CD4-positive, alpha-beta T cell treated with Interleukin-2 at 100 ng/mL for 4 hours (primary cell): ENCODE measurements at places on chromosomes 1 and 21.

DNA sequence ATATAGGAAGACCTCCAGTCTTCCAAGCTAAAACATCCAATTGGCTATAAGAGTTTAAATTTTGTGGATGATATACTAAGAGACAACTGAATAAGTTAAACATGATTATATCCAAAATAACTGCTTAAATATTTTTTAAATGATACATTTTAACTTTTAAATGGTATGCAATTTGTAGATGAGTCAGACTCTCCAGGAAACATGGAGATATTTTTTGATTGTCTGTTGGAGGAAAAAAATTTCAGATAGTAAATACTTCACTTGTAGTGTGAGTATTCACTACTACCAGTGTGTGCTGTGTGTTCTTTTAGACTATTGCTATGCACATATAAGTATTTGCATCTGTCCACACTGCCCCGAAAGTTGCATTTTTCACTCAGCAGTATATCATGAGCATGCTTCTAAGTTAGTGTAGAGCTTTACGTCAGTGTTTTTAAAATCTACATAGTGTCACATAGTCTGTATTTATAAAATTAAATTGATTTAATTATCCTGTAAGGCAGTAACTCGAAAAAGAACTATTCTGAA, 91.1 kb downstream of the USP25 start:
- no peak for DNase-seq

DNA sequence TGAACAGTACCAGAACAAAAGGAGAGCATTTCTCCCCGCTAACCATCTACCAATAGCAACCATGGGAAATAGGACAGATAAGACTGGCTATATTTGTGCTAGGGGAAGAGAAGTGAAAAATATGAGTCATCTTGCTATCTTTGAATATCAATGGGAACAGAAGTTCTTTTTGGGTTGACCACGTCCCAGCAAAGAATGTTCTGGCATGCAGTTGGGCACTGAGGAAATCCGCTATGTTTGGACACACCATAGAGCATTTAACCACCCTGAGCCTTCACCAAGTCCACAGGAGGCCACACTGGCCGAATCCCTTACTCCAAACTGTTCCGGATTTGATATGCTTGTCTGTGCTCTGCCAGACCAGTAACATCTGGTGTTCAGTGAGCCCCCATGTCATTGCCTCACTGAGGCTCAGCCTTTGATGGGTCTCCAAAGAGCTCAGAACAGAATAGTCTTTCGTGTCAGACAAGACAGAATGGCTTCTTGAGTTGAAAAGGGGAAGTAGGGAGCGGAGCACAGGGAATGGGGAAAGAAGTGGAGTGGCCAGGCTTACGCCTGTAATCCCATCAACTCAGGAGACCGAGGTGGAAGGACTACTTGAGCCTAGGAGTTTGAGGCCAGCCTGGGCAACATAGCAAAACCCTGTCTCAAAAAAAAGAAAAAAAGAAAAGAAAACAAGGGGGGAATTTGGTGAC, 81.4 kb downstream of the SMYD2 start:
- no peak for DNase-seq

GRCh38 chr1:38783640-38784229, 75.8 kb downstream of the RRAGC start:
- DNase-seq: no peak

DNA sequence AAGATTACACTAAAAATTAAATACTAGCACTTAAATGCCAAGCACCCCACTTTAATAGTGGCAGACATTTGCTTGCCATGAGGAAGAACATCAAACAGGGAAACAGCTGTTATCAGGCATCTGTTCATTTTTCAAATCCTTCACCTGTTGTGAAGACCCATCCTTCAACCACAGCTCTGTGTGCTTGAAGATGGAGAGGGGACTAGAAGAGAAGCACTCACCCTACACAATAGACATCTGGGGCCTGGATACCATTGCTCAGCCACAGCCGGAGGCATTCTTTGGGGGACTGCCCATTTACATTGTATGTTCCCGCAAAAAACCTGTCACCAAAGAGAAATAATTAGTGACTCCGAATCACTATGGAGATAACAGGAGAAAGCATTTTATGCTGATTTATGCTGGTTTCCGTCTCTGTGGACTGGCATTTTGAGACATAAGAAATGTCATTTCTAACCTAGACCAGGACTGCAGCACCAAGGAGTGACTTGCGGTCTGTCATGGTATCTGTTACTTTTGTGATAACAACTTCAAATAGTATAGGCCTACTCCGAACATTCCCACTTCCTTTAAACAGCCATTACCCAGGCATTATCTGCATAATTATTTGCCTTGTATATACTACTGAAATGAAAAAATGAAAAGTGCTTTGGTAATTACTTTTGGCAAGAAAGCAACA, 28.8 kb upstream of the MTF1 start:
- no peak for DNase-seq

GRCh38 chr1:98404866-98405265, 256.7 kb upstream of the SNX7 start:
- DNase-seq: no peak

- no peak for DNase-seq
These were observed 12.5 kb downstream of the NVL start for GRCh38 chr1:224317383-224318045.

- no peak for DNase-seq
These were observed 267.9 kb upstream of the DPYD start for GRCh38 chr1:98188774-98189173.

DNA sequence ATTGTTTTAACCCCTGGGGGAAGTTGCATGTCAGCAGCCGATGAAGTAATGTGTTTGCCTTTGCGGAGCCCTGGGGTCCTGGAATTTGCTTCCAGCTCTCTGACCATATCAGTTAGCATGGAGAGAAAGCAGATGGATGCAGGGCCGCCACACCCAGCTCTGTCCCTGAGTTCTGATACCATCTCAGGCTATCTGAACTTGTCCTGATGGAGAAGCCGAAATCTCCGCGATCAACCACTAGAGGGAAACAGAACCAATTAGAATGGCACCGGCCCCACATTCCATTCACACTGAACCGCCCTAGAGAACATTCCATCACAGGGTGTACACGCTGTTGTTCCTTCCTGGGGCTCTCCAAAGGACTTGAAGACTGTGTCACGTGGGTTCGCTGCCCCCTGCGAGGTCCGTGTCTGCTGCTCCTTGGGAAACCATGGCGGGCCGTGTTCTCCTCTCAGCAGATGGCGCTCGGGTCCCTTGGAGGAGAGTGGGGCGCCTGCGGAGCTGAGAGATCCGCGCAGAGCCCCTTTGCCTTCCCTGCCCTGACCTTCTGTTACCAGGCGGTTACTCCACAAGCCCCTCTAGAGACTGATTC, 75.4 kb downstream of the ABCA4 start:
- peak; percentile 11 for DNase-seq

DNA sequence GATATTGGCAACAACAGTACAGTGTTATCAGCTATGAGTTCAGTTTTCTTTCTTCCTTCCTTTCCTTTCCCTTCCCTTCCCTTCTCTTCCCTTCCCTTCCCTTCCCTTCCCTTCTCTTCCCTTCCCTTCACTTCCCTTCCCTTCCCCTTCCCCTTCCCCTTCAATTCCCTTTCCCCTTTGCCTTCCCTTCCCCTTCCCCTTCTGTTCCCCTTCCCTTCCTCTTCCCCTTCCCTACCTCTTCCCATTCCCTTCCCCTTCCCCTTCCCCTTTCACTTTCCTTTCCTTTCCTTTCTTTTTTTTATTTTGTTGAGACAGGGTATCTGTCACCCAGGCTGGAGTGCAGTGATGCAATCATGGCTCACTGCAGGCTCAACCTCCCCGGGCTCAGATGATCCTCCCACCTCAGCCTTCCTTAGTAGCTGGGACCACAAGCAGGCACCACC, 72.3 kb upstream of the CAPZB start:
- no peak for DNase-seq

DNA sequence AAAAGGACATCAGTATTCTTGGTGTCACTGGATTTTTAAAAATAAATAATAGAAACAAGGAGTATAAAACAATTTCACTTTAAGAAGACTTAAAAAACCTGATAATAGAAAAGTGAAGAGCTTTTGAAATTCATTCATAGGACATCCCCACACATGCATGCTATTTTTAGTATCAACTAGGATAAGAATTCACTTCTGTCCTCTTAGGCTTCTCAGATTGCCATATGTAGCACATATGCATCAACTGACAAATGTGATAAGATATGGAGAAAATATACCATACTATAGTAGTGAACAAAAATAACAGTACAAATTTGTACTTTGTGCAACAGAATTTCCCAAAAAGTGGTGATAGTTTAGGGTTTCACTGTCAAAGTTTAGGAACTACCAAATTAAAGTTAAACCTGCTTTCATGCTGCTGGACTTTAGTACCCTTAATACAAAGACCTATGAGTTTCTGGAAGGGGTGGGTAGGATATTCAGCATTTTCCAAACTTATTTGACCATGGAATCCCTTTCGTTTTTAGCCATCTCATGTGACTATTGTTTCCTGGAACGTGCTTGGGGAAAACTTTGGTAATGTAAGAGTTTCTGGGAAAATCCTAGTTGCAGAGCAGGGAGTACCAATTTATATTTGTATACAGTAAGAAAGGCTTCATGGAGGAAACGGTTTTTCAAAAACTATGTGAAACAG, 19.8 kb downstream of the RPRD2 start:
- DNase-seq: no peak

- DNase-seq: no peak
These were observed 726 bp downstream of the TMEM54 start for GRCh38 chr1:32900371-32900955.

GRCh38 chr21:20419772-20420171, 578.4 kb upstream of the NCAM2 start:
- no peak for DNase-seq

- no peak for DNase-seq
These were observed 93.1 kb downstream of the SLC16A1 start for GRCh38 chr1:112862753-112863426.

GRCh38 chr1:243727503-243728203, 122.4 kb downstream of the AKT3 start:
- no peak for DNase-seq

DNA sequence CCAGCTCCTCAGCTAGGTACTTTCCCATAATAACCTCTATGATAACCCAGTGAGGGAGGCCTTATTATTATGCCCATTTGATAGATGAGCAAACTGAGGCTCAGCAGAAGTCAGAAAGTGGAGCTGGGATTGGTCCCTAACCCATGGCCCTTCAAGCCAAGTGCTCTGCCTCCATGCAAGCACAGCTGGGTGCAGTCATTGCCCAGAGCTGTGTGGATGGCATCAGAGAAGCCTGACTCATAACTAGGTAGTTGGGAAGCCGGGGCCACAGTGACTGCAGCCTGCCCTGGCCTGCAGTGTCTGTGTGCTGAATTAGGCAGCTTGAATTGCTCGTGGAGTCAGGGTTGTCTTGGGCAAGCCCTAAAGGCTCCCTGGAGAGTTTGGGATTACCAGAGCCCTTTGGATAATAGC, 89.9 kb upstream of the SLC2A1 start:
- no peak for DNase-seq

- no peak for DNase-seq
These were observed 89.6 kb downstream of the LEPR start for GRCh38 chr1:65509912-65510680.

GRCh38 chr1:29258189-29258975, 22.1 kb downstream of the PTPRU start:
- DNase-seq: no peak

DNA sequence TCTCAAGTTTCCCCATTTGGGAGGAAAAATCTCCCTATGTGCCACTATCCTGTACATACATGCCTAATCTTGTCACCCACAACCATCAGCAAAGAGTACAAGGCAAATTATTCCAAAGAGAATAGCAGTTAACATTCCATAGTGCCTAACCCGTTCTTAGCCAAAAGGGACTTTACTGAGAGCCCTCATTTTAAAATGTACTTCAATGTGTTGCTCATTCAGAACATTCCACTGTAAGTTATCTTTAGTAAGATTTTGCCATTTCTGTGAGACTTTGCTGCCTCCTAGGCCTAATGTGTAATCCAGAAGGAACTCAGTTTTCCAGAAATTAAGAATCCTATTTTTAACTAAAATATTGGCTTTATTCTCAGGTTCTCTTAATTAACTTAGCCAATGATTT, 11.3 kb upstream of the MRPL55 start:
- no peak for DNase-seq

DNA sequence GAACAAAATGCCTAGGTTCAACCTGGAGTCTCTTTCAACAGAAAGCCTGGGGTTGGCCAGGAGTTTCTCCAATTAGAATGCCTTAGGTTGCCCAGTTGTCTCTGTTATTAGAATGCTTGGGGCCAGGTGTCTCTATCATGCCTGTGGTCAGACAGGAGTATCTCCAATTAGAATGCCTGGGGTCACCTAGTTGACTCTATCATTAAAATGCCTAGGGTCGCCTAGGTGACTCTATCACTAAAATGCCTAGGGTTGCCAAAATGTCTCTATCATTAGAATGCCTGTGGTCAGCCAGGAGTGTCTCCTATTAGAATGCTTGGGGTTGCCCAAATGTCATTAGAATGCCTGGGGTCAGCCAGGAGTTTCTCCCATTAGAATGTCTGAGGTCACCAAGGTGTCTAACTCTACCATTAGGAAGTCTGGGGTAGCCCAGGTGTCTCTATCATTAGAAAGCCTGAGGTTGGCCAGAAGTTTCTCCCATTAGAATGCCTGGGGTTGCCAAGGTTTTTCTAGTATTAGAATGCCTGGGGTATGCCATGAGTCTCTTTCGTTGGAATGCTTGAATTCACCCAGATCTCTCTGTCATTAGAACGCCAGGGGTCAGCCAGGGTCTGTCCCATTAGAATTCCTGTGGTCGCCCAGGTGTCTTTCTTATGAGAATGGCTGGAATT, 57.9 kb downstream of the RNF187 start:
- no peak for DNase-seq

DNA sequence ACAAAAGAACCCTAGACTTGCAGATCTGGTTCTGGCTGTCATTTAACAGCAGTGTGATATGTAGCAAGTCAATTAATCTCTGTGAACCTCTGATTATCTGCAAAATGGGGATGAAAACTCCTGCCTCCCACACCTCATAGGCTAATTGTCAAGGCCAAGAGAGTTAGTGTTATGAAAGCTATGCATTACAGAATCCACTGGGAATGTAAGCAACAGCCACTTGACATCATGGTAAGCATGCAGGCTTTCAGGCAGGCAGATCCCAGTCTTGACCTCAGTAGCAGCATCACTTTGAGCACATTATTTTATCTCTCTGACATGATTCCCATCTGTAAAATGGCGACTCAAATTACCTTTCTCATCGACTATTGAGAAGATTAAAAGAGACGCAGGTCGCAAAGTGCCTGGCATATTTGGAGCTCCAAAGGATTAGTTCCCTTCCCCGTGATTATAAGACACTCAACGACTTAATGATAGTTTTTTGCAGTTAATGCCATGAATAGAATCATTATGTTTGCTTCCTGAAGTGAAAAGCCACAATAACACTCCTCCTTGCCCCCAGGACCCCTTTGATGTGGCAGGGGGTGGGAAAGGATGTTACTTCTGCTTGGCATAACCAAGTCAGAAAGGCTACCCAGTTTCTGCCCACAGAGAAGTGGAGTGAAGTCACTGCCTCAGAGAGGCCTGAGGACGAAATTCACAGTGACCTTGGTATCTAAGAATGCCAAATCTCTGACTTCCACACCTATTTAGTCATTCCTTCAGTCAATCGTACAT, 273.0 kb upstream of the NFIA start:
- no peak for DNase-seq

DNA sequence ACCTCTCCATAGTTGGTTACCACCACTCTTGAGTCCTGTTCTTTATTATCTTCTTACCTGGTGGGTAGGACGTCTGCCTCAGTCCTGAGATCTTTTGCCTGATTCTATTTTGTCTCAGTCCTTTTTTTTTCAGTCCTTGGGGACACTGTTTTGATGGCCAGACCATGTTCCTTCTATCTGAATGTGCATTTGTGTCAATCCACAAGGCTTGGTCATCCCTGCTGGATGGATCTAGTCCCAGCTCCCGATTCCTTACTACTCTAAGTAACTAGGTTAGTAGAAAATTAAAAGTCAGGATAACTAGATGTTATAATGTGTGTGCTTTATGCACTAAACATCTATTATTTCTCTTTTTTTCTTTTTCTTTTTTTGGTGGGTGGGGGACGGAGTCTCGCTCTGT, 28.1 kb upstream of the AK4 start:
- no peak for DNase-seq
